Smooth muscle cell of the brain vasculature (primary cell): ENCODE measurements at places on chromosomes 6 and 20.

DNA sequence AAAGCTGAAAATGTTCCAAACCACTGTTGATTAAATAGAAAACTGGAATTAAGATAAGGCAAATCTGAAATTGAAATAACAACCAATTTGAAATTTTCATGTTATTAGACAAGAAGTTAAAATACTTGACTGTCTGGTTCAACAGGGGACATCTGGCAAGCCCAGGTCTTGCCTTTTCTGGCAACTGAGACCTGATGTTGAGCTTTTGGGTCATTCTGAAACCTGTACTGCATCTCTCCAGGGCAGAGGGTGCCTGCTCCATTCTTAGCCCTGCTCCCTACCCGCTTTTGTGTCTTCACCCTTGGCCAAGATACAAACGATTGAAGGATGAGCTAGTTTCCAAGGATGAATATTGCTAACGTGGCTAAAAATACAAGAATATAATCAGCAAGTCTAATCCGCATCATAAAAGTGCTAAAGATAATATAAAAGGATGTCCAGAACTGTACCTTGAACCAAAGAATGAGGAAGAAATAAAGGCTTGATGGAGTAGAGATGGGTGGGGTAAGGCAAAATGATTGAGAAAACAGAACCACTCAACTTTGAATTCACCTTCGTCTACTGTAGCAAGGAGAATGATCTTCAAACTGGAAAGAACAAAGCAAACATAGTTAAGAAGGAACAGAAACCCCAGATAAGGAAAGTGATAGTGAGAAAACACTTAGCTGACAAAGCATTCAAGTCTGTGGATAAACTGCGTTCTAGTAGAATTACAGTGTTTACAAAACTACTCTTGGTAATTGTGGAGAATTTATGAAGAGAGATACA, 109.8 kb upstream of the MAN1A1 start:
- DNase-seq = no peak

- DNase-seq = no peak
These were observed 66.5 kb downstream of the DTNBP1 start for GRCh38 chr6:15596186-15596896.

- no peak for DNase-seq
These were observed 120.8 kb downstream of the CHD6 start for GRCh38 chr20:41497186-41497895.

- DNase-seq = no peak
These were observed 2.3 kb upstream of the LYRM2 start for GRCh38 chr6:89640804-89641203.

- no peak for DNase-seq
These were observed 669 bp upstream of the PEX6 start for GRCh38 chr6:42979523-42980177.

GRCh38 chr6:21710216-21710615, 116.7 kb downstream of the SOX4 start:
- no peak for DNase-seq

- DNase-seq = no peak
These were observed 826 bp upstream of the PYGB start for GRCh38 chr20:25247000-25247517.

DNA sequence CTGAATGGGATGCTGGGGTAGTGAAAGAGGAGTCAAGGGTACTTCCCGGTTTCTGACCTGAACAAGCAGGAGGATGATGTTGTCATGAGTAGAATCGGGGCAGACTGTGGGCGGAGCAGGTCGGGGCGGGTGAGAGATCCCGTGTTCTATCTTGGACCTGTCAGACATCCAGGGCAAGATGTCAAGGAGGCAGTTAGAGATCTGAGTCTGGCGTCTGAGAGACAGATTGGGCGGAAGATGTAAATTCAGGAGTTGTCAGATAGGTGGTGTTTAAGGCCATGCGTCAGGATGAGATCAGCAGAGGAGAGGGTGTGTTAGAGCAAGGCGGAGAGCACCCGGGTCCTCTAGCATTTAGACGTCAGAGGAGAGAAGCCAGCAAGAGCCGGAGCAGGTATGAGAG, 115.5 kb downstream of the DLGAP4 start:
- no peak for DNase-seq

GRCh38 chr6:27806981-27807440, 105.2 kb downstream of the OR2B2 start:
- no peak for DNase-seq

GRCh38 chr20:40160097-40160550, 528.9 kb downstream of the MAFB start:
- peak; percentile 26 for DNase-seq

DNA sequence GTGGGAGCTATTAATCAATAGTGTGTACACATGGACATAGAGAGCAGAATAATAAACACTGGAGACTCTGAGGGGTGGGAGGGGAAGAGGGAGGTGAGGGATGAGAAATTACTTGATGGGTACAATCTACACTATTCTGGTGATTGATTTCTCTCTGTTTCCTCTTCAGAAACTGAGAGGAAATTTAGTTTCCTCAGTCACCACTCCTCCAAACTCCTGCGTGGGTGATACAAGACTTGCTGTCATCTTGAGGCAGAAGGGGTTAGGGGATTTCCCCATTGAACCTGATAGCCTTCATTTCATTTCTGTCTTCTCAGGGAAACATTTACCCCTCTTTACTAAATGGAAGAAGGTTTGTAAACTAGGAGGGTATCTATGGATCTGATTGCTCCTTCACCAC, 84.3 kb upstream of the ESR1 start:
- no peak for DNase-seq

- no peak for DNase-seq
These were observed 53.5 kb downstream of the COL21A1 start for GRCh38 chr6:56193846-56194245.

DNA sequence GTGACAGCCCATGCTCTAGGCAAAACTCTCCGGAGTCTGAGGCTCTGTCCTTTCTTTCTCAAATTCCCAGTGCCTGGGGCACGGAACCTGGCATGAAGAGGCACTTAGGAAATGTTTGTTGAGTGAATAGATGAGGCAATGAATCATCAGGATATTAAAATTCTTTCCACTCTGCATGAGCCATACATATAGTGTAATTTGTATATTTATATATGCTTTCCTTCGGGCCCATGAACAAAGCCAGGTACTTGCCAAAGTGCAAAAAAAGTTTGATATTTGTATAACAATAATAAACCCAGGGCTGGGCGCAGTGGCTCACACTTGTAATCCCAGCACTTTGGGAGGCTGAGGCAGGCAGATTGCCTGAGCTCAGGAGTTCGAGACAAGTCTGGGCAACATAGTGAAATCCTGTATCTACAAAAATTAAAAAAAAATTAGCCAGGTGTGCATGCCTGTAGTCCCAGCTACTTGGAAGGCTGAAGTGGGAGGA, 212.3 kb upstream of the ZNF217 start:
- no peak for DNase-seq

DNA sequence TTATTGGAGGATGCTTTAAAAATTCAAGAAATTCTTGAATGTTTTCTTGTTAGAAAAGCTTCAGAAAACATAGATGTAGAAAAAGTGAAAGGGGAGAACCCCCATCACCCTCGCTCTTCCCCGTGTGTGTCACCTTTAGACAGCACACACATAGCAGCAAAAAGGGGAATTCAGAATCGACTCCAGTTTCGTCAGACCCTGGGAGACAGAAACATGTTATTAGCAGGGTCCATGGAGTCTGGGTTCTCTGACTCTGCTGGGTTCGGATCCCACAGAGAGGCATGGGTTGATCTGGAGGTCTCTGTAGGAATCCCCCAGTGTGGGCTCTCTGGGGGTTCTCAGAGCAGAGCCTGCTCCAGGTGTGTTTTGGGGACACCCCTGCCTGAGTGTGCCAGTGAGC, 43.7 kb downstream of the ARHGAP40 start:
- DNase-seq = no peak

GRCh38 chr6:139868576-139868975, 494.1 kb upstream of the CITED2 start:
- DNase-seq = no peak

DNA sequence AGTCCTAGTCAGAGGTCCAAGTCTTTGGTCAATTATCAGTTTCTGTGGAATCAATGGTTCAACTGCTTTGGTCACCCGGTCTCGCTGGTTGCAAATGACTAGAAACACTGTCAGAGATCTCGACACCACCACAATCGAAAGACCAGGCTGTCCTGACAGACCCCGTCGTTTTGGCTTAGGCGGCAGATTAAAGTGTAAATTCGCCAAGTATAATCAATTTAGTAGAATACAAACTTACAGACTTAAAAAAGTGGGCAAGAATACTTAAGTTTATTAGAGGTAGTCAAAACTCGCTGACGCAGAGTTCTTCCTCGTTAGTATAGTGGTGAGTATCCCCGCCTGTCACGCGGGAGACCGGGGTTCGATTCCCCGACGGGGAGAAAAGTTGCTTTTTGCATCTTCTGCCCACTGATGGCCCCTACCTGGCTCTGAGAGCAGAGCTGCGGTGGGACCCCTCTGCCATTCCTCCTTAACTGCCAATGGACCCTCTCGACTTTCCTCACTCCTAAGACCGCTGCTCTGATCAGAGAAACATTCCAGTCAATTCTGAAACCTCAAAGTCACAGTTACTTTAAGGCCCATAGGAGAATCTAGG, 30.6 kb upstream of the ZNF184 start:
- no peak for DNase-seq

- DNase-seq = no peak
These were observed 31.0 kb downstream of the ANKS1A start for GRCh38 chr6:34920097-34920496.

DNA sequence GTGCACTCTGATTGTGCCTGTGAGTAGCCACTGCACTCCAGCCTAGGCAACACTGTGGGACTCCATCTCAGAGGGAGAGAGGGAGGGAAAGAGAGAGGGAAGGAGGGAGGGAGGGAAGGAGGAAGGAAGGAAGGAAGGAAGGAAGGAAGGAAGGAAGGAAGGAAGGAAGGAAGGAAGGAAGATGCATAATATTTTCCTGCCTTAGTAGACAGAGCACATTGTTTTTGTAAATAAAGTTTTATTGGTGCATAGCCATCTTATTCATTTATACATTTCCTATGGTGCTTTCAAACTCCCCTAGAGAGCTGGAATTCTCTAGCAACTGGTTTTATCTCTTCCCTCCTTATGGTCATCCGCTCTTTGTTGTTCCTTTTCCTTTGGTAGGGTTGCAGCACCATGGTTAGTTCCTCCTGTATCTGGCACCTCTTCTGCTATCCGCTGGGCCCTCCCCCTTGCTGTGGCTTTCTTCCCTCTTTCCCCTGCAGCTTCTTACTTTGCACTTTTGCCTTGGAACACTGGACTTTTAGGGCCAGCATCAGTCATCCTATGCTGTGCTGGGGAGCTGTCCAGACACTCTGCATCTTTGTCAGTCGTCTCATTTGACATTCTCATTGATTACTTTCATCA, 20.2 kb downstream of the GPR6 start:
- no peak for DNase-seq

DNA sequence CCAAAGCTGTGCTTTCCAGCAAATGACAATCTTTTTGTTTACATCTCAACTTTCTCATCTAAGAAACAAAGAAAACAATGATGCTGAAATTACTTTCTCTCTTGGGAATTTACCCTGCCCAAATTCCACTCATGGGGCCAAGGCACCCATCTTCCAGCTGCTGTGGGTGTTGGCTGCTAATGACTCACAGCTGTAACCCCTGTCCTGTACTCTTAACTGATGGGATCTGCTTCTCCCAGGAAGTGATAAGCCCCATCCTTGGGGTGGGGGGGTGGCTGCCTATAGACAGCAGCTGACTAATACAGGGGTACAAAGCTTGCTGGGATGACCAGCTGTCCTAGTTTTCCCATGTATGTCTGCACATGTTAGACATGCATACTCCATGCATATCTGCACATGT, 938.6 kb downstream of the C6orf118 start:
- DNase-seq = no peak

- no peak for DNase-seq
These were observed 39.8 kb downstream of the PRDM1 start for GRCh38 chr6:106125925-106126435.

- DNase-seq = no peak
These were observed 125.3 kb upstream of the SPACA1 start for GRCh38 chr6:87922196-87922946.

DNA sequence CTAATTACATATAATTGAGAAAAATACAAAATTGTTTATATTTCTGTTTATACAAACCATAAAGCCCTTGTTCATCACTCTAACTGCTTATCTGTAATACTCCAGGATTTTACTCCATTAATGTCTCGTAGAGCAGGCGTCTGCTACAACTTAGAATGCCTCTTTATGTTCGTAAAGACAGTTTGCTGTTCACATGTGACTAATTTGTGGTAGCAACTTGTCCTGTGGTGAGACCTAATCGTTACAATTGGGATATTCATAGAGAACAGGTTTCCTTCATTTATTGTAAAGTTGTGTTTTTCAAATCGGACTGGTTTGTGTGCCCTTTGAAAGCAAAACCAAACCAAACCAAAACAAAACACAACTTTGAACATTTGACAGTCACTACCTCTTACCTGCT, 149.7 kb downstream of the ASCC3 start:
- no peak for DNase-seq

DNA sequence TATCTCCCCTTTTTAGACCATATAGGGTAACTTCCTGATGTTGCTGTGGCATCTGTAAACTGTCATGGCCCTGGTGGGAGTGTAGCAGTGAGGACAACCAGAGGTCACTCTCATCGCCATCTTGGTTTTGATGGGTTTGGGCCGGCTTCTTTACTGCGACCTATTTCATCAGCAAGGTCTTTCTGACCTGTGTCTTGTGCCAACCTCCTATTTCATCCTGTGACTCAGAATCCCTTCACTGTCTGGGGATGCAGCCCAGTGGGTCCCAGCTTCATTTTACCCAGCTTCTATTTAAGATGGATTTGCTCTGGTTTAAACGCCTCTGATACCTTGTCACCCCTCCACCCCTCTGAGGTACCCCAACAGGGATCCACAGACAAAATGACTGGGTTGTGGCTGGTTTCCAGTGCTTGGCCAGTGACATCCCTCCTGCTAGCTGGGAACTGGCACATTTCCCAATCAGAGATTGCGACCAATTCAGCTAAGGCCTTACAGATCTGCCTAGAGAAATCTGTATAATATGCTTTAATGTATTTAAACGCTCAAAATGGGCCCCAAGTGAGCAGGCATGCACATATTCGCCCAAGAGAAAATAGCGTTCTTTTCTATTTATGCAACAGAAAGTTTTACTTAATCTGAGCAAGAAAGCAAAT, 315.6 kb upstream of the QKI start:
- DNase-seq = no peak

GRCh38 chr6:140183881-140184280, 809.4 kb upstream of the CITED2 start:
- peak; percentile 54 for DNase-seq

GRCh38 chr6:11917951-11918738, 94.0 kb upstream of the HIVEP1 start:
- DNase-seq = no peak

DNA sequence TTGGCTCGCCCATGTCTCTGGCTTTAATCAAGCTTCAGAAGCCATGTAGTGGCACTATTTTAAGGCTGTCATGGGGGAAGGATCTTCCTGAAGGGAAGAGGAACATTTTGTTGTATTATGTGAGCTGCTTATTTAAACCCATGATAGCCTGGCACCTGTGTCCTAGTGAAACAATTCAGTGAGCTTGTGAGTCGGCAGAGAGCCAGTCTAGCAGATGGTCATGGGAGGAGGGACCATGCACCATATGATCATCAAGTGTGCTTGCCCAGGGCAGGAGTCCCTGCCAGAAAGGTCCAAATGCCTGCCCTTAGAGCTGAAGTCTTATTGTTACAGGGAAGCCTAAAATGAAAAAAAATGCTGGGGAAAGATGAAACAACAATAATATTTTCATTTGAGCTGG, 132.9 kb downstream of the PRDM13 start:
- no peak for DNase-seq

- no peak for DNase-seq
These were observed 44.5 kb downstream of the RPRD1B start for GRCh38 chr20:38078084-38078483.
